ENCODE measurements at places on chromosomes 7 and 10.

DNA sequence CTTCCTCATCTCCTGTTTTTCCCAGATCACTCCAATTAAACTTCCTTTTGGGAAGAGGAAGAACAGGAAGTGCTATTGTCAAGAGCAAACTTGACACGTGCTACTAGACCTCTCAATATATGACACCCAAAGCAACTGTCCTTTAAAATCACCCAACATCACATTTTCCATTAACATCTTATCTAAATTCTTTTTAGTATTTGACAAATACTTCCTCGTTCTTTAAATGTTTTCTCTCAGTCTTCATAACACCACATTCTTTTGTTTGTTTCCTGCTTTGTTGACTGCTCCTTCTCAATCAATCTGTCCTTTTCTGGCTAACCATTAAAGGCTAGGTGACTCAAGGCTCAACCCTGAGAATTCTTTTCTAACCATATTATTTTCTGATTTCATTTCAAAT lies 7.1 kb upstream of the TFPI2 start:
- no peak for DNase-seq

GRCh38 chr7:107667341-107667740 lies 6.7 kb downstream of the SLC26A4 start:
- DNase-seq, result no peak

- DNase-seq, result no peak
These were observed 3.5 kb upstream of the TCAF1 start for GRCh38 chr7:143905509-143905908.

- no peak for DNase-seq
These were observed 14.2 kb downstream of the VTI1A start for GRCh38 chr10:112461029-112461887.

DNA sequence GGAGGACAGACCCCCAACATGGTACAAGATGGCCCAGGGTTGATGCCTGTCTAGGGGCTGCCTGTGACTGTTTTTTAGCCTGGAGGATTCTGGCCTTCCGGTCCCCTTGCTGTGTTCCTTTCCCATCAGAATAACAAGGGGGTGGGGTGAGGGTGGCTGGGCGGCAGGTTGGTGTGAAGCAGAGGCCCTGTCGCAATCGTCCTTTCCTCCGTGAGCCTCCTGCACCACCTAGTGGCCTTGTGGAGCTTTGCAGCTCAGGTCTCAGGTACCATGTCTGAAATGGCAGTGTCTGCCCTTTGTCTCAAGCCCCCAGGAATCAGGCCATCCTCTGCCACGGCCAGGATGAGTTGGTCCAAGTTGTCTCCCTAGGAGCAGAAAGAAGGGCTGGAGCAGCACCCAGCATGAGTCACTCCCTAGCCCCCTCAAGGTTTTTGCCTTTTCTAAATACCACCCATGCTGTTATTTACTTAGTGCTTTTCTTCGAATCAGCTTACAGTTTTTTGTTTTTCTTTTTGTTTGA lies 24.2 kb downstream of the TACR2 start:
- no peak for DNase-seq

GRCh38 chr7:110507369-110507768 lies 583.6 kb upstream of the LRRN3 start:
- DNase-seq, result no peak

DNA sequence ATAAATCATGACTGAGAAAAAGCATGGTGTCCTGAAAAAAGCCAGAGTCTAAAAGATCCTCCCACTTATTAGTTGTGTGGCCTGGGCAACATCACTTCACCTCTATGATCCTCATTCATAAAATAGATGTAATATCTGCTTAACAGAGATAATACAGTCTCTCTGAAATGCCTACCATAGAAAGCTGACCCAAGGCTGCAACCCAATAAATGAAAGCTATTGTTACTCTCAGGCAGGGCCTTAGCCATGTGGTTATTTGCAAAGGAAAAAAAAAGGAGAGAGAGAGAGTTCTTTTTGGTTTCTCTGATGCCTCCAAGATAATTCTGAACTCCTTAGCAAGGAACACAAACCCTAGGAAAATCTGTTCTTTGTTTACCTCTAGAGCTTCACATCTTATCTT lies 7.9 kb downstream of the FAM13C start:
- no peak for DNase-seq

DNA sequence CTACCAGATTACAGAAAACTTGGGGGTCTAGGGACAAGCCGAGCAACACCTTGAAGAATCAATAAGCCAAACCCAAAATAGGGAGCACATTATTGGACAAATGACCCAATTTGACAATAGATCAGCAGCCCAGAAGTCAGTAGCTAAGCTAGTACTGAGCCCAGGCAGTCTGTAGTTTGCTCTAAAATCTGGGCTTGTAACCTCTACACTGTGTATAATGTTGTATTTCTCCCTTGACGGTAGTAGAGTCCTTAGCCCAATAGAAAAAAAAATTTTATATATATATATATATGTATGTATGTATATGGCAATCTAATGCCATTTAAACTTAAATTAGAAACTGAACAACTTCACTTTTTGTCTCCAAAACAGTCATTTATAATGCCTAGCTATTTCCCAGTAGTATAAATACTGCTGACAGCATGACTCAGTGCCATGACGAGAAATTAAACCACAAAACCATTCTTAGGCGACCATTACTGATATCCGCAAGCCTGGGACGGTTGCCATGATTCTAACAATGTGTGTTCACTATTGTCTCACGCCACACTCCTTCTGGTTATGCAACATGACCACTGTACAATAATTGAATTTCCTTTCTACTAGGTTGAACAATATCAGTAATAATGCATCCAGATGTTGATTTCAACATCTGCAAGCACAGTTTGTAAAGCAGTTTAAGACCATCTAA lies 110.5 kb downstream of the IPMK start:
- peak; percentile 79 for DNase-seq

- DNase-seq, result no peak
These were observed 1028.5 kb upstream of the PHF14 start for GRCh38 chr7:9945131-9945530.

DNA sequence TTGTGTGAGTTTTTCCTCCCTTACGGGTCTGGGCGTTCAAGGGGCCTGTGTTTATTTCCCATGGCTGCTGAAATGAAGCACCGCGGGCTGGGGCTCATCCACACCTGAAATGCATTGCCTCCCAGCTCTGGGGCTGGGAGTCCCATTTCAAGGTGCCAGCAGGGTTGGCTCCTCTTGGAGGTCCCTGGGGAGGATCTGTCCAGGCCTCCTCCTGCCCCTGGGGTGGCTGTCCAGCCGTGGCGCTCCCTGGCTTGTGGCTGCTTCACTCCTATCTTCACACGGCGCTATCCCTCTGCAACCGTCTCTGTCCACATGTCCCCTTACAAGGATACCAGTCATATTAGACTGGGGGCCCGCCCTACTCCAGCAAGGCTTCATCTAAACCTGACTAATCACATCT lies 41.1 kb upstream of the CNPY1 start:
- no peak for DNase-seq

DNA sequence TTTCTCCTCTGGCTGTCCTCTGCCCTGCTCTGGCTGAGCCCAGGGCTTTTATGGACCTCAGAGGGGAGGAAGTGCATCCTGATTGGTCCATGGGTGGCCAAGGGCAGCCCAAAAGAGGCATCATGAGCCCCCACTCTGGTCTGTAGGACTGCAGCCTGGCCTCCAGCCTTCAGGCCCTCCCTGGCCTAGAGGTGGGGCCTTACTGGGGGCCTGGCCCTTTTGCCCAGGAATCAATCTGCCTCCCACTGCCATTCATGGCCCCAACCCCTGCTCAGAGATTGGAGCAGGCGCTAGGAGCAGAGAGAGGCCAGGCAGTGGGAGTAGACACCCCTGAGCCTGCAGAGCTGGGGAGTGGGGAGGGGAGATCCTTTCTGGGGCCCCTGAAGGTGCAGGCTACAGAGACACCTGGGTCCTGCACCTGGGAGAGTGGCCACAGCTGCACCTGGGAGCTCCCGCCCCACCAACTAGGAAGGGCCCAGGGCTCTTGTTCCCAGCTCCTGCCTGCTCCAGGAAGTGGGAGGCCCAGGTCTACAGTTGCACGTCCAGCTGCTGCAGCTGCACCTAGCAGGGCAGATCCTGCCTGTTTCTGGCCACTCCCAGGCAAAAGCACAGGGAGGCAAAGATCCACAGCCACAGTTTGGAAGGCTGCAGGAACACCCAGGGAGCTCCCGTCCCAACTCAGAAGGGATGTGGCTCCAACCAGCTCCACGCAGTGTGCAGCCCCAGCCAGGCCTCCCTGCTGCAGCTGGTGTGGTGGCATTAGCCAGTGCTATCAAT lies 6.4 kb upstream of the DYNC2I1 start:
- DNase-seq, result no peak

DNA sequence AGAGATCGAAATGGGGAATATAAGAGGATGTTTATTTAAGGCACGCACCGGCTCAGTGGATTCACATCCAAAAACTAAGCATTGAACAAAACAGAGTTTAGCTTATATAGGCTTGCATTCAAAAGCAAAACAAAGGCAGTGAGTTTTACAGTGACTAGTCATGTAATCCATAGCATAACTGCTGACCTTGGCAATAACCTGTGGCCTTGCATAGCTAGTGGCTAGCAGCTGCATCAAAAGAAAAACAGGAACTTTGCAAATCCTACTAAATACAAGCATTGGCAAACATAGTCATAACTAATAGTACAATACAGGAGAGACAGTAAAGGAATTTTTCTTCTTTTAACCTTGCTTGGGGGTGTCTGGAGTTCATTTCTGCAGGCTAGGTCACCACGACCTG lies 9.7 kb upstream of the ZNF485 start:
- DNase-seq, result no peak

DNA sequence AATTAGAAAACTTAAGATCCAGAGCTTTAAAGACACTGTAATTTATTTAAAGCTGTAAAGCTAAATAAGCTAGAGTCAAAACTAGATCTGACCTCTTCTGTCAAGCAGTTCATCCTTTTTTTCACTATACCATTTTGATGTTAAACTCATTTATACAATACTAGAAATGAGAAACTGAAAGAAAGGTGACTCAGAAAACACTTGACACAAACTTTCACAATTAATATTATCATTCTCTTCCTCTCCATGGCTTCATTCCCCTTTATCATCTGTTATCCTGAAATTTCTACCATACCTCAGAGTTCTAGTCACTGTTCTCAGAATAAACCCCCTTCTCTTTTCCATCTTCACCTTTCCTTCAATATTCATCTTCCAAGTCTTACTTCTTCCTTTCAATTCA lies 1.3 kb downstream of the FIGNL1 start:
- no peak for DNase-seq

DNA sequence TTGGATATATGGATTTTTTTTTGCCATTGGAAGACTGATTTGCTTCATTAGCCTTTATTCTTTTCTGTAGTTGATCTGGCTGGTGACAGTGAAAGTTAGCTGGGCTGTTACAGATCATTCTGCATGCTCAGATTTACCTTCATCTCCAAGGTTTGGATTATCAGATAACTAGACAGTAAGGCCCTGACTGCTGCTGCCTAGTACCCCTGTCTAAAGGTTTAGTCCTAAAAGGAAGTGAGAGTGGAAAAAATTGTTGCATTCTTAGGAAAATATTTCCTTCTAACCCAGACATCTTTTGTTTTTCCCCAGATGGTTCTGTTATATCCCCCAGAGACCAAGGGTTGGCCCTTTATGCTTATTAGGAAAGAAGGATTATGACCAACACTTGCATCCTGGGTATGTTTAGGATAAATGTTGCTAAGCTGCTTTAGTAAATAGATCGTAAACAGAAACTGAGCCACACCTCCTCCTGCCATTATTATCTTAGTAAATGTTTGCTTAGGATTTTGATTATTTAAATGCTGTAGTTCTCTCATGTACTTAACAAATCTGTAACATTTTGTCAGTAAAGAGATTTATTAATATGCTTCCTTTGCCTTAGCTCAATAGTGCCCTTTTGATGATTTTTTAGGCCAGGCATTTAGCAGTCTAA lies 44.4 kb downstream of the MCU start:
- peak; percentile 74 for DNase-seq

GRCh38 chr7:145903658-145904057 lies 212.9 kb upstream of the CNTNAP2 start:
- DNase-seq, result no peak

- DNase-seq, result no peak
These were observed 1071.3 kb downstream of the NXPH1 start for GRCh38 chr7:9504678-9505077.

DNA sequence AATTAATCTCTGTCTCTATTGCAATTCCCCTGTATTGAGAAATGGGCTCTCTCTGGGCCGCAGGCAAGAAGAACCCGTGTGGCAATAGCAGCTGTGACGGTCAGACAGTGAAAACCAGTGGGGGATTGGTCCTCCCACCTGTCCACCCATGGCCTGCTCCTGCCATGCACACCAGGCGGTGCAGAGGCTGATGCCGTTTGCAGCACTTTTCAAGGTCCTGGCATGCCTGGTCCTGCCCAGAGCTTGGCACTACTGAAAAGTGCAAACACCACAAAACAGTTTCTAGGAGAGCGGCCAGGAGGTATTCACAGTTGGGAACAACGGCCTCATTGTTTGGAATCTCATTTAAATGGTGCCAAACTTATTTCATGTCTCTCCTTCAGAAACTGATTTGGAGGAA lies 41.5 kb downstream of the PSPH start:
- no peak for DNase-seq

- DNase-seq, result peak; percentile 40
These were observed 303.5 kb upstream of the SMIM30 start for GRCh38 chr7:113421696-113422330.

- no peak for DNase-seq
These were observed 1.1 kb upstream of the STK32C start for GRCh38 chr10:132308587-132309470.

DNA sequence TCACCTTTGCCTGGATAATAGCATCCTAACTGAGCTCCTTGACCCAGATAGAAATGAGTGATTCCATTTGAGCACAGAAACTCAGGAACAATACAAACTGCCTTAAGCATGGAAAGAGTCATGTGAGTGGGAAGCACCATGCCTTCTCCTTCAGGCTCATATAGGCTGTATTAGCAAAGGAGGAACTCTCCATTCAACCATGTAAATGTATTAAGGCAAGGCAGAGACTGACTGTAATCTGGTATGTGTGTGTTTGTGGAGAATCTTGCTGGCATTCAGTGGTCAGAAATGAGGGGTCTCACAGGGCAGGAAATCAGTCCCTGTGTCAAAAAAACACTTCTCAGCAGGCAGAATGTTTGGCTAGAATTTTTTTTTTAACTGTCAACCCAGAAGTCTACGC lies 40.2 kb downstream of the COA1 start:
- DNase-seq, result no peak
